ENCODE measurements at places on chromosomes 11 and 22.

- DNase-seq = no peak
Measured at GRCh38 chr22:20240447-20240764, 27.7 kb downstream of the RTN4R start.

GRCh38 chr11:67698247-67698646, 23.8 kb upstream of the ALDH3B2 start:
- DNase-seq = no peak

DNA sequence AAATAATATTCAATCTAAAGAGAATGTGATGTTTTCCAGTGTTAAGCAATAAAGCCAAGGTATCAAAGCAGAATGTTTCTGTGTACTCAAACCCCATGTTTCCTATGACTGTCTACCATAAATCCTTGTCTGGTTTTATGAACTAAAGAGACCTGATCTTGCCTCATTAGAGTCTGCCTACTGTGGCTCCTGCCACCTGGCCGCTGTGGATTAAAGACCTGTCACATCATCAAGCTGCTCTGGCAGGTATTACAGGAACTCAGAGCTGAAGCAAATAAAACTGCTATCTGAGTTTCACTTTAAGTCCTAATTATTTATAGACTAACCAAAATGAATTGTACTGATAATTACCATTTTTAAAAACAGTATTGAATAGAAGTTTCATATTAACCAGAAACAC, 207.8 kb upstream of the CCDC90B start:
- no peak for DNase-seq

DNA sequence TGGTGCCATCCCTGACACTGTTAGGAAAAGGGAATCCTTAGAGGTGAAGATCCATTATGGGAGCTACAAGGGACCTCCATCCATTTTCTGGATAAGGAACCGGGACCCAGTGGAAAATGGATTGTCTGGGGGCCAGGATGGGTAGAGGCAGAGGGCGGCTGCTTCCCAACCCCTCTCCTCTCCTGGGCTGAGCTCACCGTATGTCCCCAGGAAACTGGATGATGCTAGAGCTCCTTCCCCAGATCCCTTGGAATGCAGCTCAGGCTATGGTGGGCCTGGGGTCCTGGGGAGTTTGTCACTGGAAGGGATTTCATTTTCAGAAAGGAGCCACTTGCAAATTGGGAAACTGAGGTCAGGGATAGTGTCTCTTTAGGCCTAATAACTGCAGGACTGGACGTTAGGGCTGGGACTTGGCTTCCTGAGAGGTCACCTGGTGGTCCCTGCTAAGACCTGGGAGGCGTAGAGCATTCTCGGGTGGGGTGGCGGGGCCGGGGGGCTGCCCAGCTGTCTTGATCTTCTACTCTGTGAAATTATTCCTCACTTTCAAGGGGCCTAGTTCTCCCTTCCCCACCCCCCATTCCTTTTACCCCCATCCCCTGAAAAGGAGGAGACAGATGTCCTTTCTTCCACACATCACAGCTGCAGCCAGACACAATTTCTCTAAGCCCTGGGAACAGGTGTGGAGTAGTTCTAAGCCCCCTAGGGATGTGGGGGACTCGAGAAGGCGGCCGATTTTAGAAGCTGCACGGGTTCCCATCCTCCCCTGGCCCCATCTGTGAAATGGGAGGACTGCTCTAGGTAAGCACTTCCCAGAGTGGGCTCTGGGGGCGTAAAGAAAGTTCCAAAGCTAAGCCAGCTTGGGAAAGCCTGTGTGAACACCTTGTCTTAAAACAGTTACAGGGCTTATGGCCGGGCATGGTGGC, 99.8 kb downstream of the PKNOX2 start:
- no peak for DNase-seq

GRCh38 chr11:30917266-30917665, 331.1 kb upstream of the MPPED2 start:
- DNase-seq = peak; percentile 65

DNA sequence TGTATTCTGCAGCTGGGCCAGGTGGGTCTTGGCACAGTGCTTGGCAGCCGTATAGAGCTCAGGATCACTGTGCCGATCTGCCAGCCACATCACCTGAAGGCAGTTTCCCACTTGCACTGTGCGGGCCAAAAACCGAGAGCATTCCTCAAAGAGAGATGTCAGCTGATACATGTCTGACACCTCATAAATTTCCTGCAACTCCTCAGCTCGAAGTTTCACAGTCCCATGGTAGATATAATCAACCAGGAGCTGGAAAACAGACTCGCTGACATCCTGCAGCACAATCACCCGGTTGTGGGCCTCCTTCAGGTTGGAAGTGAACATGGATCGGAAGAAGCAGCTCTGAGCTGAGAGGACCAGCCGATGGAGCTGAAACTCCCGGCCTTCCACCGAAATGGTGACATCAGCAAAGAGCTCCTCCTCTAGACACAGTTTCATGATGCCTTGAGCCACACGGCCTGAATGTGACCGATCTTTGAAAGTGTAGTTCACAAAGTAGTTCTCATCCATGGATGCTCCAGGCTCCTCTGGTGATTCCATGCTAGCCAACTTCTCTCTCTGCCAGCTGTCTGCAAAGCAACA, 1.2 kb downstream of the KBTBD4 start:
- DNase-seq = no peak

GRCh38 chr11:82895437-82896091, 4.7 kb downstream of the PRCP start:
- peak; percentile 57 for DNase-seq

DNA sequence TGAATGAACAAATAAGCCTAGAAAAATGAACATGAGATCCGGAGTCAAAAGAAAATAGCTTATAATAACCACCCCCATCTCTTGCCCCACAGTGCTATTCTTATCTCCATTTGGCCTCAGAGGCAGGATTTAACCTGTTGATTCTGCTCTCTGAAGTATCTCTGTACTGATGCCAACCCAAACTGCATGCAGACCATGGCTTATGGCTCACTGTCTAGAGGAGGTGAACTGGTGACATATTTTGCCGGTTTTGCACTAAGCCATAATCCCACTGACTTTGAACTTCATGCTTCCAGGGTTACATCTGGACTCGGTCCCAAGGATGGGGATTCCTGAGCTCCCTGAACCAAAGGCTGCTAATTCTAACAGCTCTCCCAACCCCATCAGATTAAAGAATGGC, 397.1 kb downstream of the TENM4 start:
- no peak for DNase-seq

All from inflammatory macrophage treated with lipopolysaccharide for 1 hour (primary cell).